ENCODE measurements at places on chromosomes 4 and X.

- DNase-seq, result no peak
Observed at GRCh38 chrX:100745806-100746537, 14.1 kb upstream of the SYTL4 start.

- no peak for DNase-seq
Observed at GRCh38 chrX:44042116-44042515, 68.9 kb upstream of the NDP start.

DNA sequence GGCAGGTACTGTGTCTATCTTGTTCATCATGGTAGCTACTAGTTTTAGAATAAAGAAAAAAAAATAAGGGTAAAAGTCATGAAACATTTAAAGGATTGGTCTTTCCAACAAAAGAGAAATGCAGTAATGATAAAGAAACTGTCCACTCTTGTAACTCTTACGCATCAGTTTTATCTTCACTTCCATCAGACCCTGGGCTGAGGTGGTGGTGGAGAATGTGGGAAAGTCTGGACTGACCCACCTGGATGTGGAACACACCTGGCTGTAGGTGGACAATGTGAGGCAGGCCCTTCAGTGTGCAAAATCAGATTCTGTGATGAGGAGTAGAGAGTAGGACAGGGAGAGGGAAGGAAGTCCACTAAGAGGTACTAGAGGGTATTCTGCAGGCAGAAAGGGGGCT, 128.6 kb downstream of the RASL11B start:
- DNase-seq, result no peak

GRCh38 chr4:139461022-139461628, 7.2 kb downstream of the RAB33B start:
- no peak for DNase-seq

DNA sequence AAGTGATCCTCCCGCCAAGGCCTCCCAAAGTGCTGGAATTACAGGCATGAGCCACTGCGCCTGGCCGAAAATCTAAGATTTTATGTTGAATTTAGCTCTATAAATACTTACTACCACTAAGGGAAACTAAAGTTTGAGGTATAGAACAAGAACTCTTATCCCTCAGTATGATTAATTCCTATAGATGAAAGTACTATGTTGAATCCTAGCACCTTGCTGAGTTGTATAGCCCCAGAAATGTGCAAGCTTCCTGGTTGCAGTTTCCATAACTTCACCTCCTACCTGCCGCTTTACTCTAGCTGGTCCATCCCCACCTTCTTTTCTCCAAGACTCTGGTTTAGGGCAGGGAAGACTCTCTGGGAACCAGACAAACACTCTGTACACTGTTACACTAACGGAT, 11.8 kb upstream of the TSPAN5 start:
- no peak for DNase-seq

- no peak for DNase-seq
Observed at GRCh38 chr4:186351668-186352194, 85.7 kb downstream of the F11 start.

- no peak for DNase-seq
Observed at GRCh38 chr4:115865736-115866135, 752.3 kb upstream of the NDST4 start.

DNA sequence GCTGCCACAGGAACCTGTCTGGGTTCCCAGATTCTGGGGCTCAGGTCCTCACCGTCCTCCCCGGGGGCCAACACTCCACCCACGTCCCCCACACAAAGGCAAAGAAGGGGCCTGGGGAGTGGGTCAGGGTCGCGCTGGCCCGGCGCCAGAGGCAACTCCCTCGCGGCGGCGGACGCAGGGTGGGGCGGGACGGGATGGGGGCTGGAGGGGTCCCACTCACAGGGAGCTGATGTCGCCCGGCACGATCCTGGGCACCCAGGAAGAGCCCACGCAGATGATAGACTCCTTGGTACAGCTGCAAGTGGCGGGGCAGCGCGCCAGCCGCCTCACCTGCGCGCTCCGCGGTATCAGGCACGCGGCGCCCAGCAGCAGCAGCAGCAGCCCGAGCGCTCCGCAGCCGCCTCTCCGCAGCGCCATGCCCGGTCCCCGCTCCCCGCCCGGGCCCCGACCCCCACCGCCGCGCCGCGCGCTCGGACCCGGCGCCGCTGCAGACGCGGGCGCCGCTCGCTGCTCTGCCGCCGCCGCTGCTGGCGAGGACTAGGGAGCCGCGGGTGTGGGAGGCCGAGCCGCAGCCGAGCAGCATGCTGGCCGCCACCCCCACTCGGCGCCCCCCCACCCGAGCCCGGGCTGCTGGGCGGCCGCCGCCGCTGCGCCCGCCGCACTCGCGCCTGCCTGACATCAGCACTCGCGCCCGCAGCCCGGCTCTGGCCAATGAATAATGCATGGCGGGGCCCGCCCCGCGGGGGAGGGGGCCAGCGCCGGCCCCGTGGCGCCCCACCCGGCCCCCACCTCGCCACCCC, at the start of gene LGI2:
LGI2 (minus strand) TSS at position 670 of the 800 bp plus-strand sequence; CDS start at position 417, 253 bp downstream.
- no peak for DNase-seq

- DNase-seq, result no peak
Observed at GRCh38 chr4:94545296-94545695, 93.6 kb downstream of the PDLIM5 start.

GRCh38 chr4:80921441-80921840, 109.1 kb upstream of the BMP3 start:
- DNase-seq, result no peak

- no peak for DNase-seq
Observed at GRCh38 chr4:6591313-6591712, 16.3 kb downstream of the MAN2B2 start.

GRCh38 chr4:128917781-128918180, 108.3 kb downstream of the JADE1 start:
- no peak for DNase-seq

DNA sequence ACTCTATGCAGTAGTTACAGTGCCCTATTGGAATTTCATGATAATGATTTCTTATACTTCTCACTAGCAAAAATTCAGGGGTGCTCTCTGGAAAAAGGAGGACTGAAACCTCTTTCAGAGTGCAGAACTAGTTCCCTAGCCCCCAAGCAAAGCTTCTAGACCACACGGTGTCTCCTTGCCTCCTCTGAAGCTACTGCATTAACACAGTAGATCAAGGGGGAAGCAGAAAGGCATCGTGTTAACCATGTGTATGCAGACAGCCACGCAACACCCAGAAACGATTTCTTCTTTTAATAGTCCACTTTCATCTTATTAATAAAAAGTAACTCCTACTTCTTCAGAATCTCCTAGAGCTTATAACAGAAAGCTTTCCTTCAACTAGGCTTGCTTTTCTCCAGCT, 44.7 kb downstream of the MAML3 start:
- no peak for DNase-seq

DNA sequence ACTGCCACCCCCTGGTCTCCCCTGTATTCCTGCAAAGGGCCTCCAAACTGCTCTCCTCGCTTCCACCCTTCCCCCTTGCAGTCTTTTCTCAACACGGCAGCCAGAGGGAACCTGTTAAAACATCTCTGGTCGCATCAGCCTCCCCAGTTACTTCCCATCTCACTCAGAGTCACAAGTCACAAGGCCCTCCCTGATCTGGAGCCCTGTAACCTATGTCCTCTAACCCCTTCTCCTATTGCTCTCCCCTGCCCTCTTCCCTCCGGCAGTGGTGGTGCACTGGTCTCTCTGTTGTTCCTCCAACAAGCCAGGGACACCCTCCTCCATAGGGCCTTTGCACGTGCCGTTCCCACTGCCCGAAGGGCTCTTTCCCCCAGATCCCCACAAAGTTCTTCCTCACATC, 73.2 kb downstream of the SH3KBP1 start:
- DNase-seq, result no peak

GRCh38 chr4:143186649-143187048, 1.9 kb downstream of the USP38 start:
- DNase-seq, result no peak

- no peak for DNase-seq
Observed at GRCh38 chr4:143163614-143164013, 21.1 kb upstream of the USP38 start.

- DNase-seq, result no peak
Observed at GRCh38 chrX:50430917-50431575, 39.6 kb downstream of the DGKK start.

GRCh38 chrX:101365301-101365795, 16.8 kb upstream of the TIMM8A start:
- no peak for DNase-seq

GRCh38 chrX:154698630-154699248, 45.4 kb upstream of the CTAG2 start:
- DNase-seq, result no peak

- no peak for DNase-seq
Observed at GRCh38 chr4:14269824-14270223, 642.3 kb upstream of the BOD1L1 start.

GRCh38 chr4:83074086-83074704, 39.2 kb downstream of the COPS4 start:
- DNase-seq, result peak; percentile 22
